Activated CD4-positive, alpha-beta T cell treated with anti-CD3 and anti-CD28 coated beads for 4 hours (primary cell): ENCODE measurements at places on chromosomes 6 and 20.

DNA sequence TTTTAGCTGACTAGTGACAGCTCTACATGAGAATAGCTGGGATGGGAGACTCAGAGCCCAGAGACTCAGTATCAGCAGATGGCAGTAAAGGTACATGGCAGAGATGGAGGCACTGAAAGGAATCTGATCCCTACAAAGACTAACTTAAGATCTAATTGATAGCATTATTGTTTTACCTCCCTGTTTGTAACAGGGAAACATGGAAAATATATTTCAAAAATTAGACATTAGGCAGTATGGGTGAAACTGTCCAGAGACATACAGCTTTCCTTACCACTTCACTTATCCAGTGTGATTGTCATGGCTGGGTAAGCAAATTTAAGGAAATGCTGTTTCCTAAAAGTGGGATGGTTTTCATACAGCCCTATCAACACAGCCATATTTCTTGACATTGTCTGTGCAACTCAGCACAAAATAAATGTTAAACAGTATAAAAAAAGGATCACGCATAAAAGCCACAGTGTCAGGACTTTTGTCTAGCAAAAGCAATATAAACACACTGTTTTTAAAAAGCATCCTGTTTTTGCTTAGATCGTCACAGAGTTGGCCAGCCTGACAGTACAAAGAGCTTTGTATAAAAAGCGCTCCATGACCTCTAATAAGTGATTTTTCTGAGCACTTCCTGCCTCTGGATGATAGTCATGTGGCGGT, 376.9 kb downstream of the PHF3 start:
- no peak for DNase-seq

DNA sequence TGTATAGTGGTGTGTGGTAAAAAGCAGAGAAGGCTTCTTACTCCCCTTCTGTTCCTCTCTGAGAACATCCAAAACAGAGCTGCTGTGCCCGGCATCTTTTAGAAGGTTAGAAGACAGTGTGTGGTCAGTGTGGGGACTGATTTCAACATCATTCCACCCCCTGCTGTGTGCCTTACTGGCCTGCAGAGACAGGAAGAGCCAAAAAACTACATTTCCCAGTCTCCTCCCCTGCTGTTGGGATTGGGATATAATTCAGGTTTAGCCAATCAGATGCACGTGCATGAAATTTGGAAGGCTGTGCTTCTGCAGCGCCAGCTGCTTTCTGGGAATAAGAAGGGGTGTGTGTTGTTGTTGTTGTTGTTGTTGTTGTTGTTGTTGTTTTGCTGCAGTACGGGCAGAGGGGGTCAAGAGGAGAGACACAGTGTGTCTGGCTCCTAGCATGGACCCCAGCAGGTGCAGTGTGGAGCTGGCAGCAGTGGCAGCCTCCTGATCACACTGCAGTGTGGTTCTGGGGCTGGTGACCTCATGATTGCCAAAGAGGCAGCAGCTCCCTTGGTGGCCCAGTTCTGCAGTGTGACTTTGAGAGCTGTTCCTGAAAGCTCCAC, 74.7 kb downstream of the MRPL14 start:
- no peak for DNase-seq

DNA sequence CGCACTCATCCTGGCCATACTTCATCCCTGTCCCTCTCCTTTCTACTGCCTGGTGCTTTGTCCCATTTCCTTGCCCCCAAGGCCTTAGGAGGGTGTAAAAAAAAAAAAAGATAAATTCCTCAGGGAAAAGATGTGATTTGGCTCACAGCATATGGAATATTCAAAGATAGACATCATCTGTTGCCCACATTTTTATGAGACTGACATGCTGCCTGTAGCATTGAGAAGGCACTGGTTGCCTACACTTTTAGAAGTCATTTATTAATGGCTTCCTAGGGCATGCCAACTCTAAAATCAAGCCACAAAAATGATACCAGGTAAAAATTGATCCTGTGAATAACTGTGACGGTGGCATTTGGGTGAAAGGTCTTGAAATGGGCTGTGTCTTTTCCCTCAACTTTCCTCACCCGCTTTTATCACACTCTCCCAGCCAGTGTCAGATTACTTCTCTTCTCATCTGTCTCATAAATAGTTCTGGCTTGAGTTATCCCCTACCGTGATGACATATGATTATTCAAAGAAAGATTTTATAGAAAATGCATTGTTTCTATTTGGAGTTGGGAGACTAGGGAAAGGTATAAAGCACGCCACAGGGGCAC, 139.4 kb downstream of the CARMIL1 start:
- no peak for DNase-seq

- DNase-seq: no peak
Observed at GRCh38 chr6:126807876-126808275, 310.6 kb upstream of the RSPO3 start.

DNA sequence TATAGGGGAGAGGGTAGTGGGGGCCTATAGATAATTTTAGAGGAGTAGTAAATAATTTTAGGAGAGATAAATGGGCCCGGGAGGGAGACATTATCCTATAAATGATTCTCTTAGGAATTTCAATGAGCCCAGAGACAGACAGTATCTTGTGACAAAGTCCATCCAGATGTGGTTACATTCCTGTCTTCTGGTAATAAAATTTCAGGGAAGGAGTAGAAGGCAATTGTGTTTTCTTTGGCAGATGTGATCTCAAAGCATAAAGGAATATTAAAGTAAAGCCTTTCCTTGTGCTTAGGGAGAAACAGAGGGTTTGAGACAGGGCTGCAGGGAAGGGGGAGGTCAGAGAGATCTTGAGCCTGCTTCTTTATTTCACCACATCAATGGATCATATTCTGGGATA, 979.8 kb upstream of the GJE1 start:
- DNase-seq: no peak

GRCh38 chr6:96725296-96725695, 112.0 kb downstream of the GPR63 start:
- DNase-seq: no peak

- no peak for DNase-seq
Observed at GRCh38 chr20:59866338-59866737, 67.1 kb downstream of the SYCP2 start.

- no peak for DNase-seq
Observed at GRCh38 chr20:18004384-18005031, 35.7 kb downstream of the MGME1 start.

DNA sequence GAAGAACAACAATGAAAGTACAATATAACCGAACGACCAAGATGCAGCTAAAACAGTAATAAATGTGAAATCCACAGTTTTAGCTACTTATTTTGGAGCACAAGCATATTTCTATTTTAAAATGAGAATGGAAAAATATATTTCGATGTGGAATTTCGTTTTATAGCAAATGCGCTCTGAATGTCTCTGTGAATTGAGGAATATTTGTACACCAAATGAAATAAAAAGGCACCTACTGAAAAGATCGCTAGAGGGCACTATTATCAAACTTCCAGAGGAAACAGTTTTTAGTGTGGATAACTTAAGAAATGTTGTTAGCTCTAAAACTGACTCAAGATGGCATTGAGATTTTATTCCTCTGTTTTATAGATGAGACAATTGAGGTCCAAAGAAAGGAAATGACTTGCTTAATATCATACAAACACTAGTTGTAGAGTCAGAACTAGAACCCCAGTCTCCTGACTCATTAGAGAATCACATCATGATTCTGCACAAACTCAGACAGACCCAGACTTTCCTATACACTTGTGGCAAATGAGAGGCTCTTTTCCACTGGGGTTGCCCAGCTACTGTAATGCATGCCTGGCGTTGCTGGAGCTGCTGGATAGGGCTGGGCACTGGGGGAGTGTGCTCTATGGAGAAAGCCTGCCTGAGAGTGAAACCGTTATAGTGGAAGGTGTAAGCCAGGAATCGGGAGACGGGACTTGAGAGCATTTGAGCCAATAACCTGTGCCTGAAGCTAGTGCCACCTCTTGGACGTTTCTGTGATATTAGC, 51.9 kb downstream of the GCLC start:
- DNase-seq: no peak

- no peak for DNase-seq
Observed at GRCh38 chr20:17225851-17226409, 910 bp upstream of the PCSK2 start.

DNA sequence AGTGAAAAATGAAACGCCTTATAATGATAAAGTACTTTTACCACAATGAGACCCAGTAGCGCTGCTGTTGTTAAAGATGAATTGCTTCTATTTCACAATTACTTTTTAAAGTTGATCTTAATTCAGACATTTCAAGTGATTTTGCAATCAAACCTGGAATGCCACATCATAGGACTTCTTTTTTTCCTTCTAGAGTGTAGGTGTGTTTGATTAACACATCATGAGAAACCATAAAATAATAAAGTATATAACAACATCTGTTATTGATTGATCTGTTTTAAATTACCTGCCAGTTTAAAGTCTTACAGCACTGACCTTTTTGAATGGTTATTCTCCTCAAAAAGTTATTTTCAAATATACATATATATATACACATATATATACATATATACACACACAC, 38.6 kb downstream of the HEBP2 start:
- DNase-seq: no peak
